Naive thymus-derived CD4-positive, alpha-beta T cell (primary cell): ENCODE measurements at places on chromosomes 7 and 10.

DNA sequence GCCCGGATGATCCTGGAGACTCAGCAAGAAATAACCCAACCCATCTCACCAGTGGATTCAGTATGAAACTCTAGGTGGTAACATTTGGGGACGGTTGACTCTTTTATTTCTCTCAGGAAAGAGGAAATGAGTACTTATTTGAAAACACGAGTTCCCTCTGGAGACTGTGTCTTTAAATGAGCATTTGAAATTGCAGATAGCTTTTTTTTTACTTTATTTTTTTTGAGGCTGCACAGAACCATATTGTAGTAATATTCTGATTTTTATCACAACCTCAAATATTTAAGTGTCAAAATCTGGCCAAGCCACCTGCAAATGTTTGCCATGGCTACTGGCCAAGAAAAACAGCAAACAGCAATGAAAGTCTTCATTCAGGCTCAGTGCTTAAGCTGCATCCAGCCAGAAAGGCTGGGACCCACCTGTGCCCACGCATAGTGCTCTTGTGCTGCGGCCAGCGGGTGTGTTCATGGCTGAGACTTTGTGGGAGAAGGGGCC, 160.8 kb downstream of the CREB5 start:
- no peak for DNase-seq

DNA sequence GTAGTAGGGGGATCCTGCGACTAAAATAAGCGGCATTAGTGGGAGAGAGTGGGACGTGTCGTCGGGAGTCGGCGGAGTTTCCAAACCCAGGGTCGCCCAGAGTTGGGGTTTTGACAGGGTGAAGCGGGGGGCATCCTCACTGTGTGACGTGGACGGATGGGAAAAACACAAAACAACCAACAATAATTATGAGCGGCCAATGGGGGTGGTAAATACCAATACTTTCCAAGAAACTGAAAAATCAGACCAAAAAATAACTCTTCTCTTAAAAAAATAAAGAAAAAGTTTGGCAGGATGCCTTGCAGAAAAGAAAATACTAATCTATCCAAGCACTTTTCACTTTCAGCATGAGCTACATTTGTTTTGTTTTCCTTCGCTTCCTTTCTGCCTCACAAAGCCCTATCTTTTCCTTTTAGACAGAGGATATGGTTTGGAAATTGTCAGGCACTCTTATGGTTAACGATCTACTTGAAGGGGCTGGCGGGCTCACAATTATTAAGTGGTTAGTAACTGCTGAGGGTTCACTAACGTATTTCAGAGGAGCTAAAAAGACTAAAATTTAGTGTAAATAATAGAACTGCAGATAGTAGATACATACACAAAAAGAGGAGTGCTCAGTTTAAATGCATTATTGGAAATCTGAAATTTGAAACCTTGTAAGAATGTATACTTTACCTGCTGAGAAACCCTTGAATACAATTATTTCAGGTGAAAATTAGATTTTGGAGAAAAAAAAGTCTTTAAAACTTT, 802 bp upstream of the CDK6 start:
- DNase-seq, result no peak

- no peak for DNase-seq
Observed at GRCh38 chr10:61846370-61847031, 55.0 kb upstream of the ARID5B start.

- DNase-seq, result no peak
Observed at GRCh38 chr10:34825414-34825813, 10.3 kb upstream of the PARD3 start.

GRCh38 chr7:155824227-155824886, 12.1 kb upstream of the SHH start:
- DNase-seq, result no peak

GRCh38 chr7:157687845-157688532, 351.2 kb downstream of the DNAJB6 start:
- no peak for DNase-seq

- DNase-seq, result peak; percentile 91
Observed at GRCh38 chr10:14648005-14648765, 126.5 kb downstream of the FAM107B start.

- DNase-seq, result no peak
Observed at GRCh38 chr7:30430777-30431176, 47.8 kb downstream of the NOD1 start.

- DNase-seq, result no peak
Observed at GRCh38 chr7:27345997-27346396, 103.4 kb downstream of the EVX1 start.

GRCh38 chr10:102645388-102645740, 1.1 kb downstream of the TRIM8 start:
- no peak for DNase-seq

DNA sequence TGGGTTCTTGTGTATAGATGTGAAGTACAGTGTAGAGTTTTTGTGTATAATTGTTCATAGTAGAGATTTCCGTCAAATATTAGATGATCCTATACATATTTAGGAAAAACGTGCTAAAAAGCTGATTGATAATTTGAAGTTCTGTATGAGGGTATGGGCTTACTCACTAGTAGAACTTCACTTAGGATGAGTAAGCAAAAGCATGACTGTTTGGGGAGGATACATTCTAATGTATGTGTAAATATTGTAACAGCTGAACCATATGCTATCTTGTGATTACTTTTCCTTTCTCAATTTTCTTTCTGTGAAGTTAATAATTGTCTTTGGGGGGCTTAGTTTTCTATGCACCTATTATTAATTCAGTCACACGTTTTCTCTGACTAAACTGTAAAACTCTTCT, 53.2 kb upstream of the PDK4 start:
- DNase-seq, result no peak

DNA sequence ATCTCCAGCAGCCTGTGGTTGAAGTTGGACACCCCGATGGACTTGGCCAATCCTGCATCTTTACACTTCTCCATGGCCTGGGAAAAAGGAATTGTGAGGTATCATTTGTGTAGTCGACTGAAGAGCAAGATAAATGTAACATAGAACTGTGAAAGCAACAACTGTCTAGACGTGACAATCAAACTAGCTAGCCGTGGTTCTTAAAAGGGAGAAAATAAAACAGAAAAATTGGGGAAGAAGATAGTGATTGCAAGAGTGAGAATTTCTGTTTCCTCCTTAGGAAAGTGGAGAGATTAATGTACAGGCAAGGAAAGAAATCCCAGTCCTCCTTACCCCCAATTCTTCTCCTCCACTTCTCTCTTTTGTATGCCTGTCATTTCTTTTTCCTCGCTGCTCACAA, 5.0 kb downstream of the AKR1C2 start:
- no peak for DNase-seq
